Inflammatory macrophage (primary cell): ENCODE measurements at places on chromosomes 1 and 21.

GRCh38 chr1:99239690-99240089 lies 24.6 kb upstream of the PLPPR4 start:
- DNase-seq: no peak

DNA sequence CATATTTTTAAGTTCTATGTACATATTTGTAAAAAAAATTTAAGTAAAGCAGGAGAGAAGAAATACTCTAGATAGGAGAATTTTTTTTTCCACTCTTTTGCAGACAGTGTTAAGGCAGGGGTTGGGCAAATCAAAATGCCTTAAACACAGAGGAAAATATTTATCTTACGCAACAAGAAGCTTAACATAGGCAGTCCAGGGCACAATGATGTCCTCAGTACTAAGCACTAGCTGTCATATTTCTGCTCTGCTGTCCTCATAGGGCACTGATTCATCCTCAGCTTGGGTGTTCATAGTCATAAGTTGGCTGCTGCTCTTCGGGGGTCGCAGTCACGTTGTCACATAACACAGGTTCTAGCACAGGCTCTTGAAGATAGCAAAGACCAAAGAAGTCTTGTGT lies 247.4 kb downstream of the PTBP2 start:
- DNase-seq: no peak

GRCh38 chr1:13892671-13893325 lies 192.8 kb downstream of the PRDM2 start:
- DNase-seq: no peak

GRCh38 chr1:65211331-65211730 lies 63.3 kb downstream of the AK4 start:
- DNase-seq: peak; percentile 52

- DNase-seq: no peak
Observed at GRCh38 chr1:2970311-2971071, 50.8 kb upstream of the ACTRT2 start.

DNA sequence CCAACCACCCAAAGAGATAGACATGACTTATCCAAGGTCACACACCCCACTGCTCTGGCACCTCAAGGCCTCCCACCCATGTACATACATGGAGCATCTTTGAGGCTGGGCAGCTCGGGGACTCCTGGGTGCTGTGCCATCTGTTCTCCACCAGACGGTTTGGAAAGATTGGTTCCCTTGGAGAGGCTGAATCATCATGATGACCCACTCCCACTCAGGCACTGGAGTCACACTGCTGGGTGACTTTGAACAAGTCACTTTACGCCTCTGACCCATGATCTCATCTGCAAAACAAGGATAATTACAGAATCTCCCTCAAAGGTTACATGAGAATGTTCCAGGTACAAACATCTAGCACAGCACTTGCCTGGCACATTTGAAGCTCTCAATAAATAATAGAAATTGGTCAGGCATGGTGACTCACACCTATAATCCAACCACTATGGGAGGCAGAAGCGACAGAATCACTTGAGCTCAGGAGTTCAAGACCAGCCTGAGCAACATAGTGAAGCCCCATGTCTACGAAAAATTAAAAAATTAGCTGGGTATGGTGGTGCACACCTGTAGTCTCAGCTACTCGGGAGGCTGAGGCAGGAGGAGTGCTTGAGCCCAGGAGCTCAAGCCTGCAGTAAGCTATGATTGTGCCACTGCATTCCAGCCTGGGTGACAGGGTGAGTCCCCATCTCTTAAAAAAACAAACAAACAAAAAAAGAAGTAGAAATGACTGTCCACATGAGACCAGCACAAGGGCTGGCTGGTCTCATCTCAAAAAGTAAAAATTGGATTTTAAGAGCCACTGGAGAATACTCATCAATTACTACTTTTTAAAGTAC lies 74.9 kb downstream of the RRAGC start:
- no peak for DNase-seq

DNA sequence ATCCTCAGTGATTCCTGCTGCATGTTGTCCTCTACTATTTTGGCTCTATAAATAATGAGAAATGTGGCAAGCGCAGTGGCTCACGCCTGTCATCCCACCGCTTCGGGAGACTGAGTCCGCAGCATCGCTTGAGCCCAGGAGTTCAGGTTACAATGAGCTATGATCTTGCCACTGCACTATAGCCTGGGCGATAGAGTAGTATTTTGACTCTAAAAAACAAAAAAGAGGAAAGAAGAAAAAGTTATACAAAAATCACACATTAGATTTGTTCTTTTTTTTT lies 756 bp upstream of the SLC25A44 start:
- DNase-seq: no peak

- no peak for DNase-seq
Observed at GRCh38 chr1:68918563-68918962, 421.7 kb upstream of the DEPDC1 start.

DNA sequence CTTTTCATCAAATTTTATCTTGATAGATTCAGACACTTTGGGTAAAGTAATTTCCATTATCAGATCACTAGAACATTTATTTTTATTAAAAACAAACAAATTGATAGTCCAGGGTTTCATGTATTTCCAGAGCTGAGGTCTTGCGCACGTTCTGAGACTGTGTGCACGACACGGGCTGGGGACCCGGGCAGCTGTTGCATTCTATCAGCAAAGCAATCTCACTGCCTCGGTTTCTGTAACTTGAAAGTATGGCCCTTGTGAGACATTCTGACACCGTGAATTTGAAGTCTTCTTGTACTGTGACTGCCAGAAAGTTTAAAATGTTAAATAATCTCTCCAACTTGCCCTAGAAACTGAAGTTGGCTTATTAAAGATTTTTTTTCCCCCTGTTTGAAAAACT lies 746.9 kb upstream of the ADGRL2 start:
- DNase-seq: no peak

DNA sequence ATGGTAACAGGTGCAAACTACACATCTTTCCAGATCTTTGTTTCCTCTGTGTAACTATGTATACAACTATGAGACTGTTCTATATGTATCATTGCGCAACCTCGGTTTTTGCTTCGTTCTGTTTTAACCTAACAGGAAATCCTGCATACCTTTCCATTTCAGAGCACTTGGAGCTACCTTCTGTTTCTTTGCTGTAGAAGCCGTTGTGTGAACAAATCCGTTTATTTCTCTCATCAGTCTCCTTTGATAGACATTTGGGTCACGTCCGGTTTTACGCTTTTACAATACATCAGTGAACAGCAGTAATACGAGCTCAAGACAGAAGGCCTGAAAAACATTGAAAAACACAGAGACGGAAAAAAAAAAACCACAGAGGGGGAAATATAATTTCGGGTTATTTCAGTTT lies 10.5 kb downstream of the ATP5IF1 start:
- DNase-seq: peak; percentile 27

GRCh38 chr1:47709019-47709871 lies 271.4 kb downstream of the FOXD2 start:
- DNase-seq: no peak

DNA sequence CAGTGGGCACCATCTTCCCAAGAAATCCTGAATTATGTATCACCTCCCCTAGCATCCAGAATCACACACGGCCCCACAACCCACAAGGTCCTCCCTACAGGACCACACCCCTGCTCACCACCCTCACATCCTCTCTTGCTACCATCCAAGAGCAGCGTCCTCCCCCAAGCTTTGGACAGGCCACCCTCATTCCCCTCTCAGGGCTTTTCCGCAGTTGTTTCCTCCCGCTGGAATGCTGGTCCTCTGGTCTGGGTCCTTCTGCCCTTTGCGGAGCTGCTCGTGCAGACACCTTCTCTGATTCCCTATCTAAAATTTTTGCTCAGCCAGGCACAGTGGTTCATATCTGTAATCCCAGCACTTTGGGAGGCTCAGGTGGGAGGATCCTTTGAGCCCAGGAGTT lies 56.5 kb downstream of the TOMM20 start:
- DNase-seq: no peak

GRCh38 chr1:236457775-236458174 lies 63.7 kb downstream of the EDARADD start:
- DNase-seq: no peak

DNA sequence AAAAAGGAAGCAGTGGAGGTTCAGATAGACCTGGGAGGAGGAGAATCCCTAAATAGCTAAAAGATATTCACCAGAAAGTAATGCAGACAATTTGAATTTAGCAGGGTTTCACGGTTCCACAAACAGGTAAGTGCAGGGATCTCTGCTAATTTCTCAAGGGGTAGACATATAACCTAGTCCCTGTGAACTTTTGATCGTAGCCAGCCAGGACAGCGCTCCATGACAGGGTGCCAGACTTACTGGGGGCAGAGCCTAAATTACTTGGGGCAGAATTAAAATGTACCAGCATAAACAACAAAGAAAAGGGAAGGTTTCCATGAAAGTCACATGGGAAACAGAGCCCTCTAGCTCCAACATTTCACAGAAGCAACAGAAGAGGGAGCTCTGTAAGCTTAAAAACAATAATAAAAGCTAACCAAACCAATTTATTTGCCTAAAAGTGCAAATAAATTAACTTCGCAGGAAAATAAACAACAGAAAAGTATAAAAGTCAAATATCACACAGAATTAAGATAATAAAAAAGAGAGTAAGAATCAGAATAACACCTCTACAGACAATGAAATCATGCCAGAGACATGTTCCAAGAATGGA lies 198.3 kb downstream of the DUSP10 start:
- peak; percentile 55 for DNase-seq

DNA sequence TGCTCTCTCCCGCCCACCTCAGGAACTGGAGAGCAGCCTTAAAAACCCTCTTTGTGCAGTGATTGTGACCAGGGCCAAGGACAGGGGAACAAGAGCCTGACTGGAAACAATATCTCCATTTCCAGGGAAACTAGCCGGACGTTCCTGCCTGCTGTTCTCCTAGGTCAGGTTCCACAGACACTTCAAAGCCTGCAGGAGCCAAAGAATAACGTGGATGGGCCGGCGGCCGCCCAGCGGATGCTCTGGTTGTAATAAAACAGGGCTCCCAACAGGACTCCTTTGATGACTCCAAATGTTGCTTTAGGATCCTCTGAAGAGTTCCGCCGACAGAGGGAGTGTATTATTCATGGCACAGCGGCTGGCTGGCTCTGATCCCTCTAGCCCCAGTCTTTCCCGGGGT lies 162.2 kb downstream of the PLXNA2 start:
- DNase-seq: no peak

GRCh38 chr1:44314452-44314851 lies 40.6 kb downstream of the ERI3 start:
- DNase-seq: no peak

GRCh38 chr1:150576794-150577556 lies 2.4 kb downstream of the MCL1 start:
- DNase-seq: no peak

DNA sequence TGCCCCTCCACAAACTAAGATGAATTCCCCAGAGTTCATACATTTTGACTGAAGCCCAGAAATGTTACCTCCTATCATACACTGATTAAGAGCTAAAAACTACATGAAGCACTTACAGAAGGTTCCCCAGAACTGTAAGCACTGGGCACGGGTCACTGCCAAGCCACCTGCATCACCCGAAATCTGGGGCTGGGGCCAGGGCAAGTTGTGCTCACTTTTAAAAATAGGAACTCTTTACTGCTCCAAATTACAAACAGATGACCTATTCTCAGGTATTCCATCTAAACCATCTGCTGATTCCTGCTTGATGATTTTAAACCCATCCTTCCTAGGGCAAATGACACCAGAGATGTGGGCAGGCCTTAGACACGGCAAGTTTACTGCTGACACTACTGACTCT lies 4.8 kb downstream of the SETD4 start:
- no peak for DNase-seq

DNA sequence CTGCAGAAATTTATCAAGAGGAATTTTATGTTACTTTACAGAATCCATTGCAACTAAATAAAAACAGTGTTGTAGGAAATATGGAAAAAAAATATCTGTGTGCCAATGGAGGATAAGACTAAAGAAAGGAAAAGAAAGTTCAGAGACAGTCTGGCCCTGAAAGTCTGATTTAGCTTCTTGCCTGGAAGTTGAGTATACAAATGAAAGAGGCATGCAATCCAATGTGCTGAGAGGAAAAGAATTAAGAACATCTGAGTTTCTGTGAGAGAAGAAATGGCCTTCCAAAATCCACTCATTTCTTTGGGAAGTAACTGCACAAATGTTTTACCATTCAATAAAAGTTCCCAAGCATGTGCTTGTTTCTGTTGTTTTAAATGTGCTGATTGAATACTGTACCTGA lies 65.1 kb downstream of the LHX9 start:
- no peak for DNase-seq

GRCh38 chr21:36830100-36830499 lies 131.2 kb downstream of the SIM2 start:
- DNase-seq: no peak

DNA sequence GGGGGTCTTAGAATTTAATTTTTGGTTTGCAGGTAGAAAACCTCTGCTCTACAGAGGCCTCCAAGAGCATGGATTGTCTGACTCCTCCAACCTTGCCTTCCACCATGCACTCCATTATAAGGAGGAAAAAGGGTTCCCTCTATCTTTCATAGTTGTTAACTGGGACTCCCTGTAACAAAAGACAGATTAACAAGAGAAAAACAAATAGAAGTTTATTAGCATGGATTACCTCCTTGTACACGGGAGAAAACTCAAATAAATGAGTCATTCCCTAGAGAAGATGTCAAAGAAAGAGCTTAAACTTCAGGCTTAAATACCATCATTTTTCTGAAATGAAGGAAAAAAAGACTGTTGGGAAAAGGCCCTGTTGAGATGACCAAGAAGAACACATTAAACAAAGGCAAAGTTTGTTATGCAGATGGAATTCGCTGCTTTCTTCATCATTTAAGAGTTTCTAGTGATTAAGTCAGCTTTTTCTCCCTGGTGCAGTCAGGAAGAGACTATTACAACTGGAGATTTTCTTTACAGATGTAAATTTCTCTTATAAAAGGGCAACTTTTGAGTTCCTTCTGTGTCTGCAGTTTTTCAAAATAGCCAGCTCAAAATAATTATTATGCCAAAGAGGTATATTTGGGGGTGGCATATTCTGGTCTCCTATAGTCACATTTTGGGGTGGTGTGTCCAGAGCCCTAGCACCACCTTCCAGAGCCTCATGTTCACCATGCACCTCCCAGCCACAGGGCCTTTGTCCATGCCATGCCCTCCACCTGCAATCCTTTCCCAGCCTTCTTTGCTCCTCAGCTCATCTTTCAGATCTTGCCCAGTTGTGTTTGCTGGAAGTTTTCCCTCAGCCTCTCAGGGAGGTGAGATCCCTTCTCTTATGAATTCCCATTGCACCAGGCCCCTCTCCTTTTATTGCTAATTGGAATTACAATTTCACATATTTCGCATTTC lies 63.1 kb upstream of the KLHDC7A start:
- DNase-seq: no peak

GRCh38 chr1:36346741-36347370 lies 23.4 kb upstream of the EVA1B start:
- DNase-seq: no peak

- no peak for DNase-seq
Observed at GRCh38 chr1:44830900-44831304, 12.2 kb downstream of the PTCH2 start.

- DNase-seq: no peak
Observed at GRCh38 chr21:33451634-33452071, 28.1 kb downstream of the TMEM50B start.
